ENCODE measurements at places on chromosomes 6 and 20.

DNA sequence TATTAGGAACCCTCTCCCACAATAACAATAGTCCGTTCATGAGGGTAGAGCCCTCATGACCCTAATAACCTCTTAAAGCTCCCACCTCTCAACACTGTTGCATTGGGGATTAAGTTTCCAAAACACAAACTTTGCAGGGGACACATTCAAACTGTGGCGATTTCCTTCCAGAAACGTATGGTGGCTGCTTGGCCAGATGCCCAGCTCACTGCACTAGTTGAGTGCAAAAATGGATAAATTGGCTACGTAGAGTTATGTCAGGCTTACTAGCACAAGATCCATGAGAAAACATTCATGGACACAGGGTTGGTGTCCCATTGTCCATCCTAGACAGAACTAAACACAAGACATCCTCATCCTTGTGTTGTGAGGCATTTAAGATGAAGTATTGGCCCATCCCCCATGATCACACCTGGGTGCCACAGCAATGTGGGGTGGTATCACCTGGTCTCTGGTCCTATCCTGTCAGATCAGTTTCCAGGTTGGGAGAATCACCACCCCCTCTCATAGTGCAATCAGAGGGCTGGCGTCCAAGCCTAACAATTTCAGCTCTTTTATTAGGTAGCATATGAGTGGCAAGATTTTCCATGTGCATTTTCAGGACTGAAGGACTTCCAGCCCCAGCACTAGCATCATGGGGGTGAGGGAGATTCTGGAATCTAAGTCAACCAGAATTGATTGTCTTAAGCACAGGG lies 63.4 kb upstream of the ELOVL5 start:
- DNase-seq = no peak

- DNase-seq = no peak
Observed at GRCh38 chr20:35637276-35637675, 21.6 kb downstream of the SPAG4 start.

DNA sequence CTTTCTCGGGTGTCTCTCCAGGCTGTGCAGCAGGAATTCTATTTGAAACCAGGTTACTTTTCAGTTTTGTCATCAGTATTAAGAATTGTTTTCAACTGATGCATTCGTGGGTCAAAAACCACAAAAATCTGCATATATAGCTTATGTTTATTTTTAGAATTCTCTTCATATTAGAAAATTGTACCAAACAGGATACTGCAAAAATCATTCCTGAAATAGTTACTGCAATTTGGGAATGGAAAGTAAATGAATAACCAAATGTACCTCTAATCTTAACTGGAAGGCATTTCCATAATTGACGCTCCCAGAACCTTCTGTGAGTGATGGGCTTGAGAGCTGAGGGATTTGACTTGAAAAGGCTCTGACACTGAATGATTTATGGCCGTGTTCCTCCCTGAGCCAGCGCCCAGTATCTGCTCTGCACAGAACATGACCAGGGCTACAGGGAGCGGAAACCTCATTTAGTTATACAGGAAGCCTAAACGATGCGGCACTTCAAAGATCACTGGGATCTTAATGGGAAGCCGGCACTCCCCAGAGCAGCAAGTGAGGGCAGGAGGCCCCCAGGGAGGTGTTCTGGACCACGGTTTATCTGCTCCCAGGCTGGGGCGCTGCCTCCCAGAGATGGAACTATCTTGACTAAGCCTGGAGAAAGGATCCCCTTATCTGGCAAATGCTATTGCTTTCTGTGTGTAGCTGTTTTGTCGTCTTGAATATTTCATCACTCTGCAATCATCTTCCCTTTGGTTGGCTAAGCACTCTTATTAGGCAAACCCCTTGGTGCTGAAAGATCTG lies 446.0 kb downstream of the QKI start:
- DNase-seq = no peak

GRCh38 chr20:38804682-38805501 lies 605 bp upstream of the PPP1R16B start:
- no peak for DNase-seq

GRCh38 chr6:8335896-8336295 lies 99.4 kb downstream of the SLC35B3 start:
- no peak for DNase-seq

GRCh38 chr6:8914700-8915099 lies 479.4 kb upstream of the SLC35B3 start:
- DNase-seq = no peak

GRCh38 chr20:55964790-55965189 lies 40.5 kb downstream of the CBLN4 start:
- DNase-seq = no peak

Data from omental fat pad (tissue), 4 donors.